NCI-H460 (cell line): ENCODE measurements at places on chromosomes 6 and 20. TPM values are rescaled to one million over a fixed set of nuclear protein-coding genes. Genes with fewer than 3 reads are reported as not detected.

- DNase-seq = no peak
These were observed 77.2 kb downstream of the LINC00237 start for GRCh38 chr20:21028921-21029320.

- DNase-seq = no peak
These were observed 23.2 kb upstream of the ROS1 start for GRCh38 chr6:117448732-117449485.

- DNase-seq = no peak
These were observed 22.8 kb upstream of the CRIP3 start for GRCh38 chr6:43331470-43331869.

DNA sequence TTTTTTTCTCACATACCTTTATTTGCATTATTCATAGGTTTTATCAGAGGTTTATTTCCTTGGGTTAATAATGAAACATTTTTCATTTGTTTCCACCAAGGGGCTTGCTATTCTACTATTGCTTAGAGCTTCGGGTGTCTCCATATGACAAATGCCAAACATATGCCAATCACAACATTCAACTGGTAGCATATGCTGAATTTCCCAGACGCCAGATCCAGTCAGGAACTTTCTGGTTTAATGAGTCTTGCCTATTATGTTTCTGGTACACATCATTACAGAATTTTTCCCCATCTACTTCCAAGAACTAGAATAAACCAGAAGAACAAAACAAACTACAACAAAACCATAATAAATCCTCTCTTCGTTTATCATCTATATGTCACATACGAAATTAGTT, 180.7 kb downstream of the PRKN start:
- DNase-seq = no peak

GRCh38 chr6:145733207-145733606, 2.1 kb downstream of the EPM2A start:
- no peak for DNase-seq

GRCh38 chr20:58713801-58714339, 21.3 kb downstream of the NPEPL1 start:
- DNase-seq = no peak

- DNase-seq = no peak
These were observed 188.7 kb downstream of the CDC5L start for GRCh38 chr6:44576132-44576631.

DNA sequence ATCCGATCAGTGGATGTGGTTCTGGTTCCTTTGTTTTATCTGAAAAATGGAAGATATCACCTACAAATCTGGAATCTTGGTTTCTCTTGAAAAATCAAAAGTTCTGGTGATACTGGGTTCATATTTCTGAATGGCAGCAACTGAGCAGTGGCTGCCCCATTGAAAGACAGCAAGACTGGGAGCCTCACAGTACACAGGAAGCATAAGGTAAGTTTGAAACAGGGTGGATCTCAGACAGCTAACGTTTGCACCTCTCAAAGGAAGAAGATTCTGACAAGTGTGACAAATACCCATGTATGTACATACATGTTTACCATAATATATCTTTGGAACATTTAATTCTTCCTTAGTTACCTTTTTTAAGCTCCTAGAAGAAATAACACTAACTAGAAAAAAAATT, at the start of gene SAMD3:
Gene SAMD3 (minus strand): TSS at position 177 of the 400 bp plus-strand sequence. CDS start 7,678 bp downstream, outside the sequence.
- DNase-seq = no peak

DNA sequence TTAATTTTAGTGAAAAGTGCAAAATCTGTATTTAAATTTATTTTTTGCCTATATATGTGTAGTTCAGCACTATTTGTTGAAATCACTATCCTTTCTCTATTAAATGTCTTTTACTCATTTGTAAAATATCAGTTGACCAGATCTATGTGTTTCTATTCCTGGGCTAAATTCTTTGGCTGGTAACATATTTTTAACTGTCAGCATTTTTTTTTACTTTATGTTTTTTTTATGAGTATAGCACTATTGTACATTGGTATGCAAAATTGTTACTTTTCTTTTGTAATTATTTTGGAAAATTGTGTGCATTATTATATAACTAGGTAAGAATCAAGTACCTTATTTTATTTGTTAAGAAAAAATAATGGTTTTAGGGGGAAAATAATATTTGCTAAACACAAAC, 582.8 kb upstream of the ADGRB3 start:
- no peak for DNase-seq

Gene NHSL1
- 24.5 and 25.2 TPM in 2 replicates for total RNA-seq

Gene EYA4
- 25.4 and 26.0 TPM in 2 replicates for total RNA-seq

Gene RFX6
- total RNA-seq = not detected in 2 replicates

Gene WFDC9
- not detected in 2 replicates for total RNA-seq

Gene CBFA2T2
- 4.2 and 5.5 TPM in 2 replicates for total RNA-seq

Gene ACAT2
- total RNA-seq = 12.7 and 13.0 TPM in 2 replicates

Gene OXT
- not detected in 2 replicates for total RNA-seq
